ENCODE measurements at places on chromosomes 12 and 14. TPM values are rescaled to one million over a fixed set of nuclear protein-coding genes. Genes with fewer than 3 reads are reported as not detected.

GRCh38 chr14:75835737-75836136, 146.1 kb downstream of the TGFB3 start:
- DNase-seq = no peak

DNA sequence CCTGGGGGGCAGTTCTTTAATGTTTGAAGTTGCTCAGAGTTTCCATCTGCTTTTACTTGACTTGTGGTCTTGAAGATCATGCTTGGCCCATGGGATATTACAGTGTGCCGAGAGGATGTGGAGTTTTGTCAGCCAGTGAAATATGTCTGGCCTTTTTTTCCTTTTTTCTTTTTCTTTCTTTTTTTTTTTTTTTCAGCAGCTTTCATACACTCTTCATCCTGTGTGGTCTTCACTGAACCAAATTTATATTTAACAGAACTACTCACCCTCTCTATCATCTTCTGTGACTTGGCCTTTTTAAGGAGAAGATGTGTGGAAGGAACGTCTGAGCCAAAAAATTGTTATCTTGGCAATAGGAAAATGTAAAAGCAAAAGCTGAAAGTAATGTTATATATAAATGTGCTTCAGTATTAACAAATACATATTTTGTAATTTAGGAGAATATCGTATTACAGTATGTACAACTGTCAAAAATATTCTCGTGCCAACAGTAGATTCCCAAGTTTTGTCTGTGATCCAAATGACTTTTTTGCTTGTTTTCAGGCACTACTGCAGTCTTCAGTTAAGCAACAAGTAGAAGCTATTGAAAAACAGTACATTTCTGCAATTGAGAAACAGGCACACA, 200.6 kb downstream of the CCDC91 start:
- DNase-seq = no peak

DNA sequence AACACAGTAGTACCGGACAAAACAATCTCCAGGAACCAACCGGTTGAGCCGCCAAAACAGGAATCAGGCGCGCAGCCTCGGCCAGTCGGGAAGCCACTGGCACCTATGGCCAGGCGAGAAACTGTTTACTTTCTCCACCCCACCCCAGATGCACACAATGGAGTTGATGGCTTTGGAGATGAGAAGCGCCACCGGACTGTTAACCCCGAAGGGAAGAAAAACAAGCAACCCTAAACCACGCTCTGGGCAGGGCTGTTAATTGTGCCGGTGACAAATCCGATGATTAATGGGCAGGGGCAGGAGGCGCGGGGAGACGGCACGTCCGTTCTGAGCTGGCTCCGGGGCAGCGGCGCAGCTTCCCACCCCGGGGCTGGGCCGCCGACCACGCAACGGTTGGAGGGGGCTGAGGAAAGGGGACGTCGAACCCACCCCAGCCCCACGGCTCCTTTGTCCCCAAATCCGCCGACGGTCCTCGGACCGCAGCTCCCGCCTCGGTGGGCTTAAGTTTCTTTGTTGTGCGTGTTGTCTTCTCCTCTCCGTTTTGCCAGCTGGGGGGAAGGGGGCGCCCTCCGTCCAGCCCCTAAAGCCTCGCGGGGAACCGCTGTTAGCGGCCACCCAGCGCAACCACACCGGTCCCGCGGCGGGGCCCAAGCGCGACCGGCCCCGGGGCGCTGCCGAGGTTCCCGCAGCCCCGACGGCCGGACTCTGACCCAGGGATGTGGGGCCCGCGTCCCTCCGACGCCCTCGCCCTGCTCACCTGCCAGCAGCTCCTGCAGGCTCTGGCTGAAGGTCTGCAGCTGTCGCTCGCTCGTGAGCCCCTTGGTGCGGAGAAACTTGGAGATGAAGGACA, 790 bp downstream of the BTG1 start:
- peak; percentile 91 for DNase-seq

The CCDC88C gene
- 17.2 TPM for total RNA-seq

GRCh38 chr12:15584366-15585041, 204.7 kb downstream of the EPS8 start:
- no peak for DNase-seq

- no peak for DNase-seq
Observed at GRCh38 chr12:64304571-64304970, 82.5 kb upstream of the KICS2 start.

GRCh38 chr14:89600029-89600428, 183.0 kb upstream of the FOXN3 start:
- no peak for DNase-seq

DNA sequence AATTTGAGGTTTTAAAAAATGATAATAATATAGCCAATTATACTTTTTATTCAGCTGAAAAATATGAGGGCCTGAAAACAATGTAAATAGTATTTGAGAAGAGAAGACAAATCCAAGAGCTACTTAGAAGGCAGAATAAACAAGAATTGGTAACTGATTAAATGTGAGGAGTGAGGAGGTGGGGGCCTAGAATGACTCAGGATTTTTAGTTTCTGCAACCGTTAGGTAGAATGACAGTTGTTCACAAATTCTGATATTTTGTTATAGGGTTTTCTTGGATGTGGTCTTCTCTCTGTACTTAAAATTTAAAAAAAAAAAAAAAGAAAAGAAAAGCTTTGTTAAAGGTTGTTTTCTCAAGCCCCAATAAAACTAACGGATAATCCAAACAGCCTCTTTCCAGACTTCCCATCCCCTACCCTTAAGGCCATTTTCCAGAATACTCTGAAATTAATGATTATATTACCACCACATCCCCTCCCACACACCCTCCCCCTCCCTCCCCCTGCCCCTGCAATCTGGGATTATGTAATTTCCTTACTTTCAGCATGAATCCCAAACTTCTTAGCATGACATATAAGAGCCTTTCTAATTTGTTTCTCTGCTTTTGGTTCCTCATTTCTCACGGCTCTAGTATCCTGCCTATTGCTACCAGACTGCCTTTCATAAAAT, 50.4 kb downstream of the LRP6 start:
- no peak for DNase-seq
